ENCODE measurements at places on chromosomes 2 and 18.

GRCh38 chr2:36587101-36587500, 10.9 kb downstream of the FEZ2 start:
- no peak for DNase-seq

DNA sequence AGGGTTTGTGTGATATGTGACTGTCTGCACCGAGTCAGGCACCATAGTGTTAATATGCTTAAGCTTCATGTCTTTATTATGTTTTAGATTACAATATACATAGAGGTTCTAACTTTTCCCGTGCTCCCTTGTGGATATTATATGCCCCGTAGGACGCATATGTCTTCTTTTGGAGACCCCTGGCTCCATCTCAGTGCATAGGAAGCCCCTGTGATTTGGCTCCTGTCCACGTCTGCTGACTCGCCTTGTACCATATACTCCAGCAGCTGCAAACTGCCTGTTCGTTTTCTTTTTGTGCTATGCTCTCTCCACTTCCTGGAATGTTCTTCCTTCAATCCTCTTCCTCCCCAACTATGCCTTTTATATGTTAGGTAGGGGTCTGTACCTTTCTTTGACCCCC, 110.9 kb downstream of the PTRHD1 start:
- no peak for DNase-seq

DNA sequence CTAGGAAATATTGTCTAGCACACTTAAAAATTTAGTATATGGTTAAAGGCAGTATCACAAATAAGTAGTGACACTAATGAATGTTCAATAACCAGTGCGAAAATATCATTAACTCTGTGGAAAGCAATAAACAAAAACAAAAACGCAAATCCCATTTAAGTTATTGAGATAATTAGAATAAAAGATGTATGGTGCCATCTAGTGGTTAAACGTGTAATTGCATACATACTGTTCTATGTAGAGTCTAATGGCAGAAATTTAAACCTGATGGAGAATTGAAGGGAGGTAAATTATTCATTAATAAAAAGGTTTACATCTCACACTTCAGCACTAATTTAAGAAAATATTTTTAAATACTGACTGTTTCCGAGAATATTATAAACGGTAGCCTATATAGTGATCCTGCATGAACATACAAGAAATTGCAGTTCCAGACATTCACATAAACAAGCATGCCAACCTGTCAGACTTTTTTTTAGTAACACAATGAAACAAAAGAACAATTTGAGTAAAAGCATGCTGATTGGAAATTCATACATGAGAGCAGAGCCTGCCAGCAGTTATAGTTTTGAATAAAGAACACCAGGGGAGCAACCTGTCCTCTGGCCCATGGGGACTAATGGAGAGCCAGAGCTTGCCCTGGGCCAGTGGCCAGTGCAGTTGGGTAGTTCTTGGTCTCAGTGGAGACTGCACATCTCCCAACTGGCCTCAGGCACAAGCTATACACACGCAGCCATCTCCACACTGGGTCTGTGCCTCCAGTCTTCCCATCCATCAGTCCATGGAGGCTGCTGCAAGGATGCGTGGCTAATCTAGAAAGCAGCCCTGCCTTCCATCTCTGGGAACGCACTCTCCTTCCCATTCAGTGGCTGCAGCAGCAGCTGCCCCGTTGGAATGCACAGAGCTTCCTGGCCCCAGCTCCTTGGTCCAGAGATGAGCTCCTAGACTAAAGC, 28.0 kb downstream of the GCG start:
- no peak for DNase-seq

GRCh38 chr2:33208400-33208799, 261.6 kb downstream of the LTBP1 start:
- DNase-seq = no peak

- DNase-seq = no peak
Measured at GRCh38 chr18:63701952-63702351, 808 bp upstream of the SERPINB11 start.

GRCh38 chr2:27752551-27753237, 18.8 kb upstream of the MRPL33 start:
- no peak for DNase-seq

GRCh38 chr2:231212329-231212845, 14.0 kb downstream of the ARMC9 start:
- DNase-seq = no peak

DNA sequence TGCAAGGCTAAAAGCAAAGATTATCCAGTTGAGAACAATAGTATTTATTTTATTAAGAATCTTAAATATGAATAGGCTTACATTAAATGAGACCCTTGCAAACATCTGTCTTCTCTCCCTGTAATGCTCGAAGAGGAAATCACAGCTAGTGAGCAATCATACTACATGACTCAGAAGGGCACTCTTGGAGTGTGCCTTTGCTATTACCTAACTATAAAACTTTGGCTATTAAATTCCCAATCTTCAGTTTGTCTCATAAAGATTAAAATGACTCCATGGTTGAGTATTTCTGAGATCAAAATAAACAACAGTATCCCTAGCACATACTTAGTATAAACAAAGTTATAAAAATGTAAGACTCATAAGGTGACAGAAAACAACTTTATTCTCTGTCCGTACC, 296.9 kb downstream of the KCNJ3 start:
- no peak for DNase-seq

DNA sequence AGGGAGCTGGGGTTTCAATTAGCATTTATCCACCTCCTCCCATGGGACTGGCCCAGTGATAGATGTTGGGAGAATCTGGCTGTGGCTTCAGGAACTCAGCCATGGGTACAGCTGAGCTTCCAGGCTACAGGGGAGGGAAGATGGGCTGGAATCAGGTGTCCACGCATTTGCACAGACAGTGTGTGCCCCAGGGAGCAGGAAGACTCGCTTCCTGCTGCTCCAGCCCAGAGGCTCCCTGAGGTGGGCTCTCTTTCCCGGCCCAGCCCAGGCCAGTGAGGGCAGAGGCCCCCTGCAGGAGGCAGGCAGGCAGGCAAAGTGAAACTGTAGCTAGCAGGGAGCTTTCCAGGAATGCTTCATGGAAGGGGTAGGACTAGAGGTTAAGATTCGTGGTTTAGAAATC, 28.7 kb downstream of the DYSF start:
- no peak for DNase-seq

- DNase-seq = no peak
Measured at GRCh38 chr2:27441958-27442919, at the start of gene KRTCAP3. TSS of gene KRTCAP3 (plus strand) at chr2:27442381. CDS start at chr2:27442413, 32 bp downstream.

DNA sequence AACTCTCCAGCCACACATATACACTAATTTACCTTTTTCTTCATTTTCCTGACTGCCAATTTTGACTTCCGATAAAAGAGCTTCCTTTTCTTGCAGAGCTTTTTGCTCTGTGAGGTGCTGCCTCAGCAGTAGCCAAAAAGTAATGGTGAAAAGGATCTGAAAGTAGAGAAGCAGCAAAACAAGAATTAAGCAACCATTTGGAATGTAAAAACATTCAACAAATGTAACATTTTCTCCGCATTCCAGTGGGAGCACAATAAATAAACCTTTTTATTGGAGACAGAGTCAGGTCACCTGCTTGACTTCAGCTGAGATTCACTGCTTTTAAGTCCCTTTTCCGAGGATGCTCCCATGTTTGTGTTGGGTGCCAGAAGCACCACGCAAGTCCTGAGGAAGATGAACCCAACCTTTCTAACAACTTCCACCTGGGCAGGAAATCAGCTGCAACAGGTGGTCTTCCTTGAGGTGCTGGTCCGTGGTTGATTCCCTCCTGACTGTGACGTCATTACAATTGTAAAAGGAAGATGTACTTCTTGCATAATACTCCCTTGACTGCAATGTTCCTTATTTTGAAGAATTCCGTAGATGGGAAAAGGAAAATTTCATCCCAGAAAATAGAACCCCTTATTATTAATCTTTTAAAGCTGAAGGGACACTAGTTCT, 265.5 kb downstream of the NAPG start:
- no peak for DNase-seq

- no peak for DNase-seq
Measured at GRCh38 chr18:31723639-31723989, 37.1 kb downstream of the SLC25A52 start.

GRCh38 chr2:24452502-24452885, 38.6 kb upstream of the NCOA1 start:
- no peak for DNase-seq

DNA sequence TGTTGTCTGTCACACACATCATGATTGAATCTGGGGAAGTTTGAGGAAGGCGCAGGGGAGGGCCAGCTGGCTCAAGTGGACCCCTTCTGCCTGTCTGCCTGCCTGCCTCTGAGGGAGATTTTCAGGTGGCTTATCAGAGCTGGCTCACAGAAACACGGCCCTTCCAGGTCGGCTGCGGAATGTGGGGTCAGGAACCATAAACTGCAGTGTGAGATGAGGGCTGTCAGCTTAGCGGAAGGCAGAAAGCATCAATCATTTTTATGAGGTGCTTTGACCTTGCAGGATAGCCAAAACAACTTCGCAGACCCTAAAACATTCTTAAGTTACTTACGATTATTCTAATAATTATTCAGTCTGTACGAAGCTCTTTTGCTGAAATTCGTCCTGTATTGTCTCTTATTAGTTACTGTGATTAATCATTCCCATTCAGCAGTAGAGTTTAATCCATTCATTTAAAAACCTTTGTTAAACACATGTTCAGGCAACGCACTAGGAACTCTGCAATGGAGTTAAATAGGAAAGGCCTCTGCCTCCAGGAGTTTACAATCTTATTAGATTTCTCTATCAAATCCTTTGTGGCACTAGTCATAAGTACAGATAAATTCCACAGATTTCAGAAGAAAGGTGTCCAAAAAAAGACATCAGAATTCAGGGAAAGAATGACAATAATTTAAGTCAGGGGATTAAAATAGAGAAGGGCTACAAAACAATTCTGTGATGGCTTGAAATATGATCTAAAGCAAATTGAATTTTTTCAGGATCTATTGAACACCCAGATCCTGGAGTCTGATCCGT, 371.6 kb downstream of the HRH4 start:
- DNase-seq = no peak

DNA sequence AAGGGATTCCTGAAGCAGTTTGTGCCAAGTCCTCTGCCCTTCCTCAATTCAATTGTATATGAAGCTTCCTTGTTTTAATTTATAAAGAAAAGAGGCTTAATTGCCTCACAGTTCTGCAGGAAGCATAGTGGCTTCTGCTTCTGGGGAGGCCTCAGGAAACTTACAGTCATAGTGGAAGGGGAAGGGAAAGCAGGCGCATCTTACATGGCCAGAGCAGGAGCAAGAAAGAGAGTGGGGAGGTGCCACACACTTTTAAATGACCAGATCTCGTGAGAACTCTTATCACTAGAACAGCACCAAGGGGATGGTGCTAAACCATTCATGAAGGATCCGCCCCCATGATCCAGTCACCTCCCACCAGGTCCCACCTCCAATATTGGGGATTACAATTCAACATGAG, 114.2 kb downstream of the SGPP2 start:
- no peak for DNase-seq

DNA sequence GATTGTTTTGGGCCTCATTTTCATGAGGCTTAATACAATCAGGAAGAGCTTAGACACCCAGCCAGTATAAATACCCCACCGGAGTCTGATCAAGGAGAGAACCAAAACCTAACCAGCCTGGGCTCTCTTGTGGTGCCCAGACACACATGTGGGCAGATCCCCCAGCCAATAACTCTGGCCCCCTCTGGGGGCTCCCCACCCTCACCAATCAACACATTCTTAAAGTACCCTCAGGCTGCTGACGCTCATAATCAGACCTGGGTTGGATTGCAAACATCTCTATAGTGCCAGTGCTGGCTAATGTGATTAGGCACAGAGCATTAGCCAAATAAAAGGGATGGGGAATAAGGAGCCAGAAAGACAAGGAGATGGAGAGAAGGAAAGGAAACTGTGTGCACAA, 329.6 kb downstream of the BCL11A start:
- DNase-seq = no peak

DNA sequence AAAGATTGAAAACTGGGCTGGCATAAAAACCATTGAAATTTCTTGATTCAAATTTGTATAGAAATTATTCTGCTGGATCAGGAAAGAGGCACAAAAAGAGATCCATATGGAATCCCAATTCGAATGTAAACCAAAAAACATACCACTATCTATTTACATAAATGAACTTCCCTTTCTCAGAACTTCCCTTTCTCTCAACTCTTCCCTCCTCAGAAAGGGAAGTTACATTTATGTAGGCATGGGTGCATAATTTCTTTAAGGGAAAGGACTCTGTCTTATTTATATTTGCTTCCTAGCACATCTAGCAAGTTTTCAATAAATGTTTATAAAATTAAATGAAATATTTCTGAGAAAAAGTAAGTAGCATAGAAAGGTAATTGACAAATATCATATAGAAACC, 398.1 kb upstream of the ATP5MC3 start:
- DNase-seq = no peak

- no peak for DNase-seq
Measured at GRCh38 chr2:176997792-176998169, 214.8 kb upstream of the HNRNPA3 start.

GRCh38 chr2:240129311-240129710, 6.8 kb downstream of the COPS9 start:
- no peak for DNase-seq

DNA sequence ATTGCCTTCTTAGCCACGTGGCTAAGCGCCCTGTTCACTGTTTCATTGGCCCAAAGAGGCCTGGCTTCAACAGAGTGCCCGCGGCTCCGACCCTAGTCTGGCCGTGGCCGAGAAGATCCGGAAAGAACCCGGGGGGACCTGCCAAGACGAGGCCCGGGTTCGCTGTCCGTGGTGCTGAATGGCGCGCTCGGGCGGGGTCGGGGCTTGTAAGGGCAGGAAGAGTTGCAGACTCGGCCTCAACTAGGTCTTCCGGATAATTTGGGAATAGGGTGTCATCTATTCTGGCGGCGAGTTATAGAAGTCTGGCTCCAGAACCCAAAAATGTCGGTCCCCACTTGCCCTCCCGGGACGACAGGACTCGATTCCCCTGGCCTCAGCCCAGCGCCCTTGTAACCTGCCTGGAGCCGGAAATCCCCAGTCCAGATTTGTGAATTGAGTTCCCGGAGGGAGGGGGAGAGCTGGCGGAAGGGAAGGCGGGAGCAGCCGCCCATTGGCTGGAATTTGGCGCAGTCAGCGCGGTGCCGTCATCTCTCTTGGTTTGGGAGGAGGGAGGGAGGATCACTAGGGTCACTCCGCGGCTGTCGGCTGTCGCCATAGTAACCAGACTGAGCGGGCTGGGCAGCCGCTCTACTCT, 3.5 kb downstream of the CDK5R2 start:
- no peak for DNase-seq

DNA sequence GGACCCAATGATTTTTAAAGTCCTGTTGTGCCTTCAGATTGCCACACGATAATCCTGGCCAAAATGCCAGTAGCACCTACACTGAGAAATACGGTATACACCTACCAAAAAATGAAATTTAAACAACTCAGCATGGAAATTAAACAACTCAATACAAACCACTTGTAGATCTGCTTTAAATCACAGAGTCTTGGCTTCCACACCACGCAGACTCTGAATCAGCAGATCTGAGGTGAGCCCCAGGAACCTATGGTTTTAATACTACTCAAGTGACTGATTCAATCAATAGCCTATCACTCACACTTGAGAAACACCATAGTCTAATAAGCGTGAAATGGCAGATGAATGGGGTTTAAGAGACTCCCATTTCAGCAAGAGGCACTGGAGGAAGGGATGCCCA, 46.9 kb downstream of the MAP4K3 start:
- DNase-seq = no peak
